ENCODE measurements at places on chromosomes 3 and 15.

- DNase-seq = no peak
These were observed 189.3 kb downstream of the NFKBIZ start for GRCh38 chr3:102038477-102039142.

GRCh38 chr3:18302517-18302916 is 122.6 kb downstream of the SATB1 start:
- no peak for DNase-seq

GRCh38 chr3:137468446-137468845 is 295.7 kb upstream of the SOX14 start:
- DNase-seq = no peak

DNA sequence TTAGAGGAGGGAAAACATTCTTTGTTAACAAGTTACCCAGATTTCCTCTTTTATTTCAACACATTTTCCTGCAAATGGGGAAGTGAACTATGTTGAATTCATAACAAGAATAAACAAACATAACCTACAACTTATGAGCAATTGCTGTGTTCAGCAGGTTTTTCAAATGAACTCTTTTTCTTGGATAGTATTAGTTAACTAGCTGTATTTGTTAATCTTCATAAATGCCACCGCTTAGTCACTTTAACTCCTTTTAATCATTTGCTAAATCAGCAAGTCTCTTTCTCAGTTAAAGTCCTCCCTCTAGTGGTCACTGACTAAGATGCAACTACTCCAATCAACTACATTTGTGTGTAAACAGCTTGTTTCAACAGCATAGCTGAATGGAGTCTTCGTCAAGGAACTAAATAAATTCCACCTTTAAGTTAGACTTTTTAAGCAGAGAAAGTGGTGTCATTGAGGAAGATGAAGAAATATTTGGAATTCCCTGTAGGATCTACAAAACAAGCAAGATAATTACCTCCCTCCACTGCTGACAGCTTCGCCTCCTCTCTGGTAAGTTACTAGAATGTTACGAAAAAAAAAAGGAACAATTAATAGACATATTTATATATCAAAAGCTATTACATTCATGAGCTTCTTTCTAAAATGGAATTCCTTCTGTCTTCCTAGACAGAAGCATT is 1122.0 kb downstream of the ROBO1 start:
- peak; percentile 36 for DNase-seq

DNA sequence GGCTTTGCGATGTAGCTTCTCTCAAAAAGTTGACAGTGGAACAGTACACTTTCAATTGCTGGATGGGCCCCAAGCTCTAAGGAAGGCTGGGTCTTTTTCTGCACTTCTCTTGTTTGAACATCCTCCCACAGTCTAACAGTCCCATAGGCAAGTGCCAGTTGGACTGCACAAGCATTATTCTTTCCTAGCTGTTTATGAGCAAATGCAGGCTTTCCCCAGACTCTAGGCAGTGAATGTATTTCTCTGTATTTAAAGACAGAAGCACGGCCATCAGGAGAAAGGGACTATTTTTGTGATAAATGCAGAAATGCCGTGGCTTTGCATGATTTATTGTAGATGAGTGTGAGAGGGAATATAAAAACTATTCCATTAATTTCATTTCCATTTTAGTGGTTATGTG is 539.3 kb upstream of the LMCD1 start:
- no peak for DNase-seq

DNA sequence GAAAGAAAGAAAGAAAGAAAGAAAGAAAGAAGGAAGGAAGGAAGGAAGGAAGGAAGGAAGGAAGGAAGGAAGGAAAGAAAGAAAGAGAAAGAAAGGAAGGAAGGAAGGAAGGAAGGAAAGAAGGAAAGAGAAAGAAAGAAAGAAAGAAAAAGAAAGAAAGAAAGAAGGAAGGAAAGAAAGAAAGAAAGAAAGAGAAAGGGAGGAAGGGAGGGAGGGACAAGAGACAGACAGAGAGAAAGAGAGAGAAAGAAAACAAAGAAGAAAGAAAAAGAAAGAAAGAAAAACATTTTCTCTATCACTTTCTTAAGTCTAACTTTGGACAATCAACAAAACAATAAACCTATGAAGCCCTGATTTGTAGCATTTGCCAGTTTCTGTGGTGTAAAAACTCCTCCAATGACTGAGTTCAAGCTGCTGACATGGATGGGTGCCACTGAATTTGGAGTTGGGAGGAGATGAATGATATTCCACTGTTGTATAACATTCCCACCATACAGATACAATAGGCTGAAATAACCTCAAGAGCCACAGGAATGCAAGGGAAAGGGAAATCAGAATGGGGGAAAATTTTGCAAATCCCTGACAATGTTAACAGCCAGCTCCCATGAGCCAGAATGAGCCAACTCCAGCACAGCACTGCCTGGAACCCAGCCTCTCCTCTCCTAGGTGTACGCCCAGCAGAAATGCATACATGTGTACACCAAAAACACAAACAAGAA is 15.0 kb upstream of the RTP3 start:
- no peak for DNase-seq

DNA sequence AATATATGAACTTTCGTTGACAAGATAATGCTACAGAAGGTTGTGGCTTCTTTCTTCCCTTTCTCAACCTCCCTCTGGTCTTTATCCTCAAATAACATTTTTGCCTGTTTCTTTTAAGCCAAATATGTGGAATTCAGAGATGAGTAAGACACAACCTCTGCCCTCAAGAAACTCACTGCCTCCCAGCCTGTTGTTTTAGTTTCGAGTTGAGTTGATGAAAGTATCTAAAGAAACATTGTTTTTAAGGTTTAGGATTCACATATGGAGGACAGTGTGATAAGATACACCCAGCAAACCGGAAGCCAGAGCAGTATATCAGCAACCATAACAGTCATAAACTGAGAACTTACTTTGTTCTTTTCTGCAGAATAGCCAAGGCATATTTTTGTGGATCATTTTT is 218.6 kb downstream of the THSD4 start:
- no peak for DNase-seq

GRCh38 chr15:36880224-36880912 is 220.0 kb downstream of the MEIS2 start:
- no peak for DNase-seq

GRCh38 chr15:70829371-70830166 is 24.4 kb downstream of the LARP6 start:
- no peak for DNase-seq

GRCh38 chr15:69536726-69537512 is 84.3 kb downstream of the RPLP1 start:
- no peak for DNase-seq

- no peak for DNase-seq
These were observed 81.8 kb downstream of the WWTR1 start for GRCh38 chr3:149575961-149576564.

DNA sequence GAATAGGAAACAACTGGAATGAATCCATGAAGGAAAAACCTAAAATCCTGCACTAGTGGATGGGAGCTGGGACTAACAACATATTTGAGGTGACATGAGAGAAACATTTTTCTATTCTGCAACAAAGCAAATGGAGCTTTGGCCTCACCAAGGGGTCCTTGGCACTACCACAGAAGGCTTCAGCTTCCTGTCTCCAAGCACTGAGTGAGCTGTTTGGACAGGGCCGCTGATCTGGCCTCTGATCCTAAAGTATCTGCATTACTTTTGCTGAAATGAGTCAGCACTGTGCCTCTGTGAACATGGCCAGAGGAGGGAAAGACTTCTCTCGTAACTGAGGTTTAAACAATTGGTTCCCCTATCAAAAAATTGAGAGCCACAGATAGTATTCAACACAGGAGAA is 9.0 kb downstream of the ARPP21 start:
- no peak for DNase-seq

DNA sequence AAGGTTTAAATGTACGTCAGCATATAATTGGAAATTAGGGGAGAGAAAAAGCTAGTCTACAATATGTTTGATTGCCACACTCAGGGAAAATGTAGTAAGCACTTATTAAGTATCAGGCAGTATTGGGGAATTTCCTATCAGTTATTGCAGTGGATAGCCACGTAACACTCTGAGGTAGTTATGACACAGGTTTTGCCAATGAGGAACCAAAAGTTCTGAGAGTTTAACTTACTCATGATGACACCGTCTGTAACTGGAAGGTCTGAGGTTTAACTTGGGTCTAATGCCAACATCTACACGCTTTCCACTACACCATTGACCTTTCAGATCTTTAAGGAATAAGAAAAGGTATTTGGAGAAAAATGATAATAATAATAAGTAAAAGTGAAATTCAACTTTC is 89.5 kb downstream of the ZMAT3 start:
- no peak for DNase-seq

GRCh38 chr15:70387081-70387480 is 289.4 kb upstream of the TLE3 start:
- DNase-seq = peak; percentile 37

DNA sequence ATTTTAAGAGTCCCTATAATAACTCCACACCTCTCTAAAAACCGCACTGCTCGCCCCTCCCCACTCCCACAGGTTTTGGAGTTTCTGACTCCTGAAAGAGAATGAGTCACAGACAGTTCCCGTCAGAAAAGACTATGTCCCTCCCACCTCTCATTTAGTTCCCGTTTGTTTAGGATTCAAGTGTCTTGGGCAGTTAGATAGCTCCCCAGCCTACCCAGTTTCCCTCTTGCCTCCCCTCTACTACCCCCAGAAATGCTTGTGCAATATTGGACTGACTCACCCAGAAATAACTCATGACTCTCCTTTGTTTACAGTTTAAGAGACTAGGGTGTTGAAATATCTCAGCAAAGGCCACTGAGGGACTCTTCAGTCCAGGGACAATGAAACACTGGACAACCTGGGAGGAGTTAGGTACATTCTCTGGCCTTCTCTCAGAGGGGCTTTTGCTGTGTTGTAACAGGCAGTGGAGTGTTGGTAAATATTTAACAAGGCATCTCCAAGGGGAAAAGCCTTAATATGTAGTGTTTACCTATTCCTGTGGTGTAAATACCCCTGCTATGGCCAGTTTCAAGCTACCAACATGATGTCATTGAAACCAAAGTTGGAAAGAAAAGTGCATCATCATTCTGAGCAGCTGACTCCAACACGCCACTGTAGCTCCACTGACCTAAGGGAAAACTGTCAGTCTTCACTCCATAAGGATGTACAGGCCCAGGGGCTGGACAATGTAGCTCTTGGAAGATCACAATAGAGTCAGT is 96.1 kb upstream of the CHD2 start:
- DNase-seq = no peak

DNA sequence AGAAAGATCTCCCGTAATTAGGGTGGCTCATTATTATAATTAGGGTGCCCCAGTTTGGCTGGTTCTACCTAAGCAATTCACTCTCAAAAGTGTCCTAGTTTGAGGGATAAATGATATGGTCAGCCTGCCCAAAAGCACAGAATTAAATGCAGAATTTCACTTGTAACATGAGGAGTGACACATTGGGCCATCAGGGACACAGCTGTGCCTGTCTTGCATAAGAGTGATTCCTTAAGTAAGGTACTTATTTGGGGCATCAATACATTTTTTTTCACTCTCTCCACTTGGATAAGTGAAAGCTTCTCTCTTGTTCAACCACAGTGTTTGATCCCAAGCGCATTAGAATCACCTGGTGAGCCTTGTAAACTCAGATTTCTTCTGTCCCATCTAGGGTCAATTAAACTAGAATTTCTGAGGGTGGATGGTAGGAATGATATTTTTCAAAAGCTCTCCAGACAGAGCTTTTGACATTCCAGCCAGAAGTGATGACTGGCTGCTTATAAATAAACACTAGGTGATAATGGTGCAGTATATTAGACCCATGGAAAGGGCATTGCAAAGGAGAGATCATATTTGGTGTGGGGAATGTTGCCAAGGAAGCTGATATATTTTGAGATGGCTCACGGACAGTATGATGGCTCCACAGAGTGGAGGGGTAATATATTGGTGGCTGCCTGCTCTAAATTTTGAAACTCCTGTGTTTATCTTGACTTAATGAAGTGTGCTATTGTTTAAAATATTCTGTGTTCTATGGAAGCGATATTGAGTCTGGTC is 458.1 kb upstream of the RASGRP1 start:
- no peak for DNase-seq

DNA sequence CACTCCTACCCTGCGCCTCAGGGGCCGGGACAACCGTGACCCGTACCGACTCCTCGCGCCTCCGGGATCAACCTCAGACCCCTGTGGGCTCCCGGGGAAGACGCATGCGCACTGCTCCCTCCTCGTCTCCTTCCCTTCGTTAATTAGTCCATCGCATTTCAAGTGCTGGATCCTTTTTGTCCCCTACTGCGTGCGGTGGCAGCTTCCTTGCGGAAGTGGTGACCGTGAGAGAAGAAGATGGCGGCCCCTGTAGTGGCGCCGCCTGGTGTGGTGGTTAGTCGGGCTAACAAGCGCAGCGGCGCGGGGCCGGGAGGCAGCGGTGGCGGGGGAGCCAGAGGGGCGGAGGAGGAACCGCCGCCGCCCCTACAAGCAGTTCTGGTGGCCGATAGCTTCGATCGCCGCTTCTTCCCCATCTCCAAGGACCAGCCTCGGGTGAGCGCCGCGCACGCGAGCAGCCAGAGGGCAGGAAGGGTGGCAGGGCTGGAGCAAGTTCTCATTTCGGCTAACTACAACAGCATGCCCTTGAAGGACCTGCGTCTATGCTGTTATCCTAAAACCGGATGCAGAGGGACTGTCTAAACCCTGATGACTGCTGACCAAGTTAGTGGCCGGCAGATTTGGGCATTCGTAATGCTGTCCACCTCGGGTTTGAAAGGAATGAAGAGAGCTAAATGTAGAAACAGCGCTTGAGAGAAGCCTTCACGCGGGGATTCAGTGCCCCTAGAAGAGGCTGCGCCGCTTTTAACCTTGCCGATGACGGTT is at the start of gene EIF2B5:
EIF2B5 (plus strand) TSS at position 210 of the 762 bp plus-strand sequence; CDS start at position 238, 28 bp downstream.
- DNase-seq = peak; percentile 93

DNA sequence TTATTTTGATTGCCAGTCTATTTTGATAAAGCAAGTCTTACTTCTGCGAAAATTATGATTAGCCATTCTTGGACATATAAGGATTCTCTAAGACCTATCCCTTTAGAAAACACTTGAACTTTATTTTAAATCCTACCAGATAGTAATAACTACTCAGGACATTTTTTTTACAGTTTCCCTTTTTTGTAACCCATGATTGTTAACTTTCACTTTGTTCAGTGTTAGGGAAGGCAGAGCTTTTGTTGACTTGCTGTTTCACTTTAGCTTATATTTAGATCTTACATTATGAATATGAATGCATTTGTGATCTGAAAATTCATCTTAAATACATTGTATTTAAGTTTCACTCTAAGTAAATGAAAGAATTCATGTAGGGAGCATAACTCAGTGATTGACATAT is 167.0 kb downstream of the AKAP13 start:
- DNase-seq = no peak

- DNase-seq = no peak
These were observed 3.6 kb downstream of the PDIA3 start for GRCh38 chr15:43749690-43750345.

- no peak for DNase-seq
These were observed 19.2 kb downstream of the SLC25A20 start for GRCh38 chr3:48879307-48879993.
